ENCODE measurements at places on chromosomes 16 and 17.
A peak's percentile ranks its signal among the peaks of the same experiment; 100 is the strongest.

DNA sequence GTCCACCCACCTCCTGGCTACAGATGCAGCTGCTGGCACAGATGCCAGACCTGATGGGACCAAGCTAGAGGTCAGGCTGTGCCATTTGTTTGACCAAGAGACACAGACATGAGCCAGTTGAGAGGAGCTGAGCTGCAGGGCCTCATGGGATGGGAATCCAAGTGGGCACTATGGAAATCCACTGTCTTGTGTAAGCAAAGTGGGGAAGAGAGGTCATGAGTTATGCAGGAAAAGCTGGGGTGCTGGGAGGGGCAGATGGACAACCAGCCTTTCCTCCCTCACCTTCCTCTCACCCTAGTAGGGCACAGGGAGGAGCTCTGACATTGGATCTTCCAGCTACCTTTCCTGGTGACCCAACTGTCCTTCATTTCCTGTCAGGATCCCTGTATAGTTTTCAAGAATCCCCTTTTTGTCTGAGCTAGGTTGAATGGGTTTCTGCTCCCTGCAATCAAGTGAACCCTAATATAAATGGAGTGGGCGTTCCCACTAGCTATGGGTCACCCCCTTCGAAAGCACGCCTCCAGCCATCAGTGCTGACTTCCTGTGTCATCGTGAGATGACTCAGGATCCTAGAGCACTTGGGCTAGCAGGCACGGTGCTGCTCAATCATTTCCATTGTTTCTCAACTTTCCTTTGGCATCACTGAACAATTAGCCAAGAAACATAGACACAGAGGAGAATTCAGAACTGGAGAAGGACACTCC lies 13.6 kb downstream of the ATPAF2 start:
- DNase-seq = no peak

- no peak for DNase-seq
Observed at GRCh38 chr17:19763416-19763815, 15.3 kb upstream of the ALDH3A1 start.

DNA sequence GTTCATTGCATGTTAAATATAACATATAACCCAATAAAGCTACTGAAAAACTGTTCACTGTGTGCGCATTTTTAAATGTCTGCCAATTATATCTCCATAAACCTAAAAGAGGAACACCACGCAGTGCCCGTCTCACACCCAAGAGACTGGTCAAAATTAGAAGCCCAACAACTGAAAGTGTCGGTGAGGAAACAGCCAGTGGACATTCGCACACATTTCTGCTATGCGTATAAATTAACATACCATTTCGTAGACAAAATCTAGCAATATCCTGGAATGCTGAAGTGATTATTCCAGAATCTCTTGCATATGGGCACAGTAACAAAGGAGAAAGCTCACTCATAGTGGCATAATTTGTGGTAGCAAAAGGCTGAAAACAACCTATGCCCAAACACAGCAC lies 55.9 kb downstream of the CPPED1 start:
- DNase-seq = no peak

GRCh38 chr16:80841231-80841630 lies 36.8 kb upstream of the CDYL2 start:
- DNase-seq = no peak

GRCh38 chr16:9016824-9017223 lies 53.1 kb upstream of the USP7 start:
- DNase-seq = no peak

- no peak for DNase-seq
Observed at GRCh38 chr17:6195123-6195522, 124.9 kb downstream of the WSCD1 start.

GRCh38 chr17:64064331-64064730 lies 43.9 kb upstream of the ICAM2 start:
- no peak for DNase-seq

- DNase-seq = no peak
Observed at GRCh38 chr16:53817812-53818550, 114.0 kb downstream of the FTO start.

DNA sequence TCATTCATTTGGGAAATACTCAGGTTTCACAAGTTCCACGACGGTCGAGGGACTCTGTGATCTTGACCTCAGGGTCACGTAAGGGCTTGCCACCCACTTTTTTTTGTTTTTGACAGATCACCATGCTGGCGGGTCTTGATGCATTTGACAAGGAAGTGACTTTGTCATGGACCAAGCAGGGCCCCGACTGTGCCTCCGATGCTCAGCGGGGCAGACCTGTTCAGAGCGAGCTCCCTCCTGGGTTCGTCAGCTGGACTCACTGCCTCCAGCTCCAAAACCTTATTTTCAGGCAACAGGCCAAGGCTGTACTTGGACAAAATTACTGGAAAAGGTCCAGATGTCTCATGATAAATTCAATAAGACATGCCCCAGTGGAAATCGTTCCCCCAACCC lies 9.0 kb upstream of the CLEC18A start:
- no peak for DNase-seq

DNA sequence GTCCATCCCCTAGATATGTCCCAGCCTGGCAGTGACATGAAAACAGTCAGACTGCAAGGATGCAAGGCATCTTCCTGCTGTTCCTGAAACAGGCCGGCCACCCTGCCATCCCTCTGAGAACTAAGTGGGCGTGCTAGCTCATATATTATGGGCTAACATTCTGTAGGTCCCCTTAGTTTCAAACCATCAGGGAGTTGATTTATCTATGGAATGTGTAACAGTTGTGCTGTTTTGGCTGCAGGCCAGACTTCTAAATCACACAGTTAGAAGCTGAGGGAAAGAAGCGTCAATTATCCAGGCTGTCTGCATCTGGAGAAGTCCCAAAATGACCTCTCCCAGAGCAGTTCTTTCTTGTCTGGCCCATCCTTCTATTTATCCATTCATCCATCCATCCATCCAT lies 102.7 kb upstream of the DNAH9 start:
- no peak for DNase-seq

DNA sequence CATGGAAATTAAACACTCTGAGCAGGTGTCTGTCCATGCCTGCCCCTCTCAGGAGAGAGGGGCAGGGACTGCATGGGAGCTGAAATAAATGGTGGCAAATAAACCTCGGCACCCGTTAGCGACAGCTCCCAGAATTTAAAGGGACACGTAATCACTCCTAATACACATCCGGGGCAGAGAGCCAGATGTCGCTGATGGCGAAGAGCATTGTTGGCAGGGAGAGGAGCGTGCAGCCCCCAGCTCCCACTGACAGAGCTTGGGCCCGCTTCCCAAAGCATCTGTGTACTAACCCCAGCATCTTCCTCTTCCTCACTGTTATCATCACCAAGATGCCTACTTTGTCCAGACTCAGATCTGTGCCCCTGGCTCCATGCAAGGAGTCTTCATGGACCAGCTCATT lies 85.8 kb downstream of the IRX5 start:
- no peak for DNase-seq

DNA sequence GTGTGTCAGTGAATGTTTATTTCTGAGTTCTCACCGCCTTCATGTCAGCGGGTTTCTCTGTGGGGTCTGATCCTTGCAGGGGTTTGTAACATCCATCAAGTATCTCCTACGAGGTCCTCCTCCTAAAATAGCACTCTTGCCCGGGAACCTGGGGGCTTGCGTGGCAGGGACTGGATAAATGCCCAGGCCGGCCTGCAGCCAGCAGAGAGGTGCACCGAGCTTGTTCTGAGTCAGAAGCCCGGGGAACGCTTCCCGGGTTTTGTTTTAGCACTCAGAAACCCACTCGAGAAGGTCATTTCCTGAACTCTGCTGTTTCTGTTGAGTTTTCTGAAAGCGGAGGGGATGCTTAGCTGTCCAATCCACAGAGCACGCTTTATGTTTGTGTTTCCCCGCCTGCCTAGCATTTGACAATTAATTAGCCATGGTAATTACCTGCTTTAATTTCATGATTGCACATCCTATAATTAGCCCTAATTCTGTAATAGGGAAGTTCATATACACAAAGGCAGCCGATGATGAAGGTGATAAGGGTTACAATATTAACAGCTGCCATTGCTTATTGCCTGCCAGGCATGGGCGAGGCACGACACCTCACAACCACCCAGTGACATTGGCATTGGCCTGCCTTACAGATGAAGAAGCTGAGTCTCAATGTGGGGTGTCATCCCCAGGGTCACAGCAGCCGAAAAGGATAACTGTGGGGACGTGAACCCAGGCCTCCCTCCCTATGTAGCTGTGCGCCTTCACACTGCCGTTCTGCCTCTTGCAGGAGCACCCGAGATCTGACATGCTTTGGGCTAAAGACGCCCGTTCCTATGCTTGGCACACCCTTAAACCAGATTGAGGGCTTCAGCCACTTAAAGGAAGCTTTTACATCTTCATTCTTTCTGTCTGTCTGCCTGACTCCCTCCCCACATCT lies 333.1 kb downstream of the CPPED1 start:
- DNase-seq = no peak

DNA sequence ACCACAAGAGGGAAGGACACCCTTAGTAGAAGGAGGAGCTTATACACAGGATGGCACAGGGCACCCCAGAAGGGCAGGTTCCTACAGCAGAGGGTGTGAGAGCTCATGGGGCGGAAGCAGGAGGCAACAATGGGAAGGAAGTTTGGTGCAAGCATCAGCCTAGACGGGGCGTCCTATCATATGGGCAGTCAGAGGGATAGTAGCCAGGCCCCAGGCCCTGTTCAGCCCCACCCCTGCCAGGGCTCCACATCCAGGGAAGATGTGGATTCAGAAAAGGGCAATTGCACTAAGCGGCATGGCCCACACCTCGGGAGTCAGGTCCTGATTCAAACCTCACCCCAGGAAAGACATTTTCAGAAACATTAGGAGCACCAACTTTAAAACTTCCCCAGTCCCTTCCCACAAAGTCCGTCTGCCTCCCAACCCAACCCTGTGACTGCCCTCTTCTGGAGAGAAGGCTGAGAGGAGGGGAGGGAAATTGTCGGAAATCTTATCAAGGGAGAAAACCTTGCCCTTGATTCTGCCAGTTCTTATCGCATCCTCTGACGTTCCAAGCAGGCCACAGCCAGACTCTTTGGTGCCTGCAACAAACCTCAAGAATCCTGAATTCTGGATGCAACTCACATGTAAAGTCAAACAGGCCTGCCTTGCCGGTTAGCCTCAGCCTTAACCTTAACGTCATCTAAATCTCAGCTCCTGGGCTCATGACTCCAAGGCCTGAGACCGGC lies 198.8 kb upstream of the CDH5 start:
- no peak for DNase-seq

DNA sequence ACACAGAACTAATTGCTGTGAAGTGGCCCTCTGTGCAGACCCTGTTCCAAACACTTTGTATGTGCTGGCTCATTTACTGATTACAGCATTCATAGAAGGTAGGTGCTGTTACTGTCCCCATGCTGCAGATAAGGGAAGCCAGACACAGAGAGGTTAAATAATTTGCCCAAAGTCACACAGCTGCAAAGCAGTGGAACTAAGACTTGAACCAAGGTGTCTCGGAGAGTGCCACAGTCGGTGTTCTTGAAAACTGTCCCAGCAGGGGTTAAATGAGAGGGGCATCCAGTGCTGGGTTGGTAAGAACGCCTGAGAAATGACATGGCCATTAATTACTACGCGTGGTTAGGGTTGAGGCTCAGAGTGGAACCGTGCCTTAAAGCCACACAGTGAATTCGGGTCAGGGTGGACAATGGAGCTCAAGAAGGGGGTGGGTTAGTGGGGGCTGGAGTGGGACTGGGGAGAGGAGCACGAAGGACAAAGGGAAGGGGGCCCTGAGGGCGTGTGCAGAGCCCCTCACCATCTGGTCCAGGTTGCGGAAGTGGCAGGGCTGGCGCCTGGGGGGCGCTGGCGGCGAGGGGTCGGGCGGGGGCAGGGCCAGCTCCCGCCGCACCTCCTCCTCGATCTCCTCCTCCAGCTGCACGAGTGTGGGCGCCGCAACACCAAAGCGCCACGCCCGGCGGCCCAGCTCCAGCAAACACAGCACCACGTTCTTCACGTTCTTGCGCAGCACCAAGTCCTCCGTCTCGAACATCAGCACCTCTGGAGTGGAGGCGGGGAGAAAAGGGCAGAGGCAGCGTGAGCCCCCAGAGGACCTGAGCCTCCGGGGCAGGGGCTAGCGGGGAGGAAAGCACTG lies 3.3 kb downstream of the GAS2L2 start:
- DNase-seq = no peak

GRCh38 chr17:8995711-8996110 lies 25.6 kb upstream of the NTN1 start:
- DNase-seq = no peak

- no peak for DNase-seq
Observed at GRCh38 chr16:78189121-78189520, 89.7 kb downstream of the WWOX start.

- peak; percentile 45 for DNase-seq
Observed at GRCh38 chr16:77211880-77212740, 12.9 kb downstream of the SYCE1L start.

DNA sequence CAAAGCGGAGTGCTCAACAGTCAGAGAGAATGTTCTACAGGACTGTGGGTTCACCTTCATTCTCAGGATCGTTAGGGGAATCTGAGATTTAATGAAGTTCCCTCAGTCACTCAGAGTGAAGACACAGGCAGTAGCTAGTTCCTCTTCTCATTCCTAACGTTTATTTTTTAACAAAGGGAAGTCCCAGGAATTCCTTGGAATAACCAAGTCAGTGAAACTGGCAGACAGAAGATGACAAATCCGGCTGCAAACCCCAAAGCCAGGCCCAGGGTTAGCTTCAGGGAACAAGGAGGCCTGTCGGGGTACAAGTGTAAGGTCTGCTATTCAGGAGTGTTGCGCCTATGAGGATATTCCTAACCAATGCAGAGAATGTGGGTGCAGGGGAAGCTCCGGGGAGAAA lies 42.0 kb downstream of the COTL1 start:
- DNase-seq = no peak

DNA sequence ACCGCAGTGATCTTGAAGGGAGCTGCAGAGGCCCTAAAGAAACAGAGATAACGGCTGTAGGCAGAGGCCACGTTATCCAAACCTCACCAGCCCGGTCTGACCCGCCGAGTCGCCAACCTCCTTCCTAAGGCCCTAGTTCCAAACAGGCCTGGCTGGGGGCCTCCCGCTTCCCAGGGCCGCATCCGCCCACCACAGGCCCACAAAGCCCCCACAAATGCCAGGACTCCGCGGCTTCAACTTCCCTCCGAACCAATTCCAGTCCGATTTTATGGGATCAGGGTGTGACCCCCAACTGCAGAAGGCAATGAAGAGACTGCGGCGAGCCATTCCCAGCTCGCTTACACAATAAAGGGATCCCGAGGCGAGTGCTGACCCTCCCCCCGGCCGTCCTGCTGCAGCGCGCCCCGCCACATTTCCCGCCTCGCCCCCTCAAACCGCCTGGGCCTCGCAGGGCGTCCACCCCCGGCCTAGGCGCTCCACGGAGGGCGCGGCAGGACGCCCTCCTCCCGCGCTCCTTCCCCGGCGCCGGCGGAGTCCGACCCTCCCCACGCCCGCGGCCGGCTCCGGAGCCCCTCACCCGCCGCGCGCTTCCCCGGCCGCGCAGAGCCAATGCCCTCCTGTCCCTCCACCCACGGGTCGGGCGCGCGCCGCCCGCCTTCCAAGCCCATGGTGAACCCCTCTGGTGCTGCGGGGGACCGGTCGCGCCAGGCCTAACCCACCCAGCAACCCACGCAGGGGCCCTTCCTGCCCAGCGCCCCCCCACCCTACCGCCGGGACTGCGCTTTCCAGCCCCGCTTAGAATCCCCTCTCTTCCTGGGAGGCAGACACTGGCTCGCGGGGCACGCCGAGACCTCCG lies 926 bp downstream of the MYH10 start:
- no peak for DNase-seq
